ENCODE measurements at places on chromosomes 3 and 15.

GRCh38 chr15:91873138-91873536 is 19.6 kb downstream of the SLCO3A1 start:
- no peak for DNase-seq

DNA sequence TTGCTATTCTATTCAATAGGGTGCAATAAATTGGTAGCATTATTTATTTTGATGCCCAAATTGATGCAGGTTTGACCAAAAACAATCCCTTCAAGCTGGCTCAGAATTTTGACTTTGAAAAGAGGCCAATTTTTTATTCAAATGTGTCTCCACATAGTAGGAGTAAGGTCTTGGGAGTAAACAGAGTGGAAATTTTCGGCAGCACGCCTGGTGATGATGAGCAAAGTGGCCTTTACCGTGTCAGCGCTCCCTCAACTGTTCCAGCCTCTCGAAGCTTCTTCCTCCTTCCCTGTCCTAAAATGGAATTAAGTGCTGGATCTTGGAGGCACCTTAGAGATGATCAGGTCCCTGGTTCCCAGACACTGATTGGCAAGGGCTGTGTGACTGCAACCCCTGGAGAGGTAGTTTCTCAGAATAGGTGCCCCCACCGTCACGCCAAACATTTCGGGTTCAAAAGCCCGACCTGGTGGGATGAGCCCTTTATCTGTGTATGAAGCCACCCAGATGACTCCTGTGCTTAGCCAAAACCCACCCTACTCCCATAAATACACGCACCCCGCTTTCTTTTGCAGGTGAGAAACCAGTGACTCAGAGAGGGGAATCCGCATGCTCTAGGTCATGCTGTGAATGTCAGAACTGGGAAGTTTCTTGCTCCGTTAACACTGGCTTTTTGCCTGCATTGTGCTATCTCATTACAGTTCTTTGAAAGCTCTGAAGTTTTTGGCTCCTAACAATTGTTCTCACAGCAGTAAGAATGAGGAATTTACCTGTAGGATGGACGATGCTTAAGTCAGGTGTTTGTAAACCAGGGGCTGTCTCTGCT is 89.1 kb downstream of the CRYGS start:
- DNase-seq, result no peak

DNA sequence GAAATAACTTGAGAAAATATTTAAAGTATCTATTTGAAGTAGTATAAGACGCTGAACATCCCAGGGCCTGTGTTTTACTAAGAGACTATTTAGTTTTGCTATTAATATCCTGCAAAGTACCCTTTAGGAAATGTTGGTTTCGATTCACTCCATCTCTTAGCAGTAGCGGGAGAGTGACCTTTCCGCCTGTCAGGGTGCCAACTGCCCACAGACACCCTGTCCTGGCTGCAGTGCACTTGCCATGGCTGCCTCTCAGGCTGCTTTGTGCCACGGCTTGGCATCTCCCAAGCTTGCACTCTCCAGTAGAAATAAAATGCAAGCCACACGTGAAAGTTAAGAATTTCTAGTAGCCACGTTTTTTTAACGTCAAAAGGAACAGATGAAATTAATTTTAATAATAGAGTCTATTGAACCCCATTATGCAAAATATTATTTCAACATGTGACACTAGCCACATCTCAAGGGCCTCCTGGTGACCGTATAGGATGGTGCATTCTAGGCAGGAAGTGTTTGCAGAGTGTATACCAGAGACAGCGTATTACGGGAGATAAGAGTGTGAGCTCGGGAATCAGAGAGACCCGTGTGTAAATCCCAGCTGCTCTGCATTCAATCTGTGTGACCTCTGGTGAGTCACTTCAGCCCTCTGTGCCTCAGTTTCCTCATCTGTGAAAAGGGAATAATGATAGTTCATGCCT is 19.8 kb downstream of the ADAMTS9 start:
- no peak for DNase-seq

- DNase-seq, result no peak
These were observed 781 bp upstream of the DAG1 start for GRCh38 chr3:49469037-49469935.

DNA sequence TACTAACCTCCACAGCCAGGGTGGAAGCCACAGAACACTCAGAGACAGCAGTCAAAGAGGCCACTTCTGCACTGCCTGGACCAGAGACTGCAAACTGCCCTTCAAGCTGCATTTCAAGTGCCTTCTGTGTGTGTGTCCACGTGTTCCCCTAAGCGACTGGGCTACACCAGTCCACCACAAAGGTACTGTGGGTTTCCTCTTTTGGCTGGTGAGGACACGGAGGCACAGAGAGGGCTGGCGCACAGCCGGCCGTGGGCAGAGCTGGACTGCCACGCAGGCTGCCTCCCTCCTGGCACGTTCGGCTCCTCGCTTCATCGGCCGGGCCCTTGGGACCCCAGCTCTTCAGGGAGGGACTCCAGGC is 60.9 kb downstream of the MGLL start:
- DNase-seq, result no peak

GRCh38 chr3:49703956-49704355 is 14.6 kb downstream of the RNF123 start:
- no peak for DNase-seq

DNA sequence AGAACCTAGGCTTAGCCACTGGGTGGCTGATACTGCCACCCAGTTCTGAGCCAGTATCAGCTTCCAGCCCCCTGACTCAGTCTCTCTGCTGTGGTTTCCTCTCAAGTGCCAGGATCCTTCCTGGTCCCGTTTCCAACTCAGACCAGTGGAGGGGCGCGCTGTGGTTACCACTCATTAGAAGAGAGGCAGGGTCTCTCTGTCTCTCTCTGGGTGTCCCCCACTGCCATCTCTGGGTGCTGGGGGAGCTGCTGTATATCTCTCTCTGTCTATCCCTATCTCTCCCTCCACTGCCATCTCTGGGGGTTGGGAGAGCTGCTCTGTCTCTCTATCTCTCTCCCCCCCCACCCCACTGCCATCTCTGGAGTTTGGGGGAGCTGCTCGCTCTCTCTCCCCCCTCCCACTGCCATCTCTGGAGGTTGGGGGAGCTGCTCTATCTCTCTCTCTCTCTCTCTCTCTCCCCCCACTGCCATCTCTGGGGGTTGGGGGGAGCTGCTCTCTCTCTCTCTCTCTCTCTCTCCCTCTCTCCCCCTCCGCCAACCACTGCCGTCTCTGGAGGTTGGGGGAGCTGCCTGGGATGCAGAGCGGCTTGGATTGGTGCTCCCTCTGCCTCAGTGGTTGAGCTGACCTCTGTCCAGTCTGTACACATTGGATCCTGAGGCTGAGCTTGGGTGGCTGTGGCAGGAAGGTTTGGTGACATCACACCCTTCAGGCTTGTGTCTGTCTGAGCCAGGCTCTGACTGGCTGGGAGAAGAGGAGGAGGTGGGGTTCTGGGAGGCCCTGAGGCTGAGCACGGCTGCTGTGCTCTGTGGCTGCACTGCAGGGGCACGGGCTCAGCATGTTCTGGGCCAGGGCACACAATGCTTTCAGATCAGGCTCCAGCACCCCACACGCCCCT is 98.9 kb downstream of the APBA2 start:
- no peak for DNase-seq

GRCh38 chr15:101406036-101406435 is 83.5 kb downstream of the PCSK6 start:
- DNase-seq, result no peak

- no peak for DNase-seq
These were observed 33.8 kb downstream of the MBNL1 start for GRCh38 chr3:152302521-152303021.

DNA sequence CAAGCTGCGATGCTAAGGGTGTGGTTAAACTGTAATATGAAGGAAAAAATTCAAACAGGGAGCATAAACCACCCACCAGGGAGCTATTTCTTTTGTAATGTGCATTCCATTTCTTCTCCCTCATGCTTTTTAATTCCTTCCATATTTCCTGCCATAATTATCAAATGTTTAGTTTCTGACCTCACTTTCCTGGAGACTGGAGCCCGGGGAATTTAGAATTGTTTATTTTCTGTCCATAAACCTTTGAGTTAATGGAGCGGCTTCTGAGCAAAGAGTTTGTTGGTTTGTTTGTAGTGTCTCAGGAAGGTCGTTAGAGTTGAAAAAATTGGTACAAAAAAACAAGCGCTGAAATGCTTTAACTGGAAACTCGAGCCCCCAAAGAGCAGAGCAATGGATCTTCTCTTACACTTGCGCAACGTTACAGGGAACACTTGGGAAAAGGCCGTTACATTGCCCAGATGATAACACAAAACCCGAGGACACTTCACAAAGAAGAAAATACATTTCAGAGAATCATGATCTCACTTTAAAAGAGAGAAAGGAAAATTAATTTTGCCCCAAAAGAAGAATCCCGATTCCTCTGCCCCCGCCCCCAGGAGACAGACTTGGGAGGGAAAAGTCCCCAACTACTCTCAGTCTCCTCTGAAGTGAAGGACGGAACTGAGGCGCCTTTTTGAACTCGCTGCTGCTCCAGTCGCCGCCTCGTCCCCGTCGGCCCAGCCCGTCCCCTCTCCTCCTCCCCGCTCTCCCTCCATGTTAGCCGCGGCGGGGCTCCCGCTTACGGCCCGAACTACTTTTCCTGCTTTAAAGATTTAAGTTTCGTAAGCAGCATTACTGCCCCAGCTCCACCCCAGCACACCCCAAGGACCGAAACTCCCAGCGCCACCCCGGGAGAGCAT is 842 bp downstream of the FSTL1 start:
- DNase-seq, result no peak

GRCh38 chr3:187621881-187622280 is 48.3 kb downstream of the SST start:
- DNase-seq, result no peak
